ENCODE measurements at places on chromosomes 4 and X. TPM values are rescaled to one million over a fixed set of nuclear protein-coding genes. Genes with fewer than 3 reads are reported as not detected.

Gene COX7B2
- not detected for polyA plus RNA-seq

Gene UGT2B11
- not detected for polyA plus RNA-seq

GRCh38 chr4:139603576-139604410 is 47.8 kb upstream of the SETD7 start:
- H3K27me3 ChIP-seq = 0 out of 2 replicates have a peak, but pooled peaks cover 2% of the 10 kb centered on the region
- H3K4me1 ChIP-seq = no peaks in the 10 kb centered on the region
- H3K27ac ChIP-seq = no peak overlapping the region
- DNase-seq = peak; percentile 8
- no peaks in the 10 kb centered on the region for H3K36me3 ChIP-seq
- no peak overlapping the region for H3K4me3 ChIP-seq

DNA sequence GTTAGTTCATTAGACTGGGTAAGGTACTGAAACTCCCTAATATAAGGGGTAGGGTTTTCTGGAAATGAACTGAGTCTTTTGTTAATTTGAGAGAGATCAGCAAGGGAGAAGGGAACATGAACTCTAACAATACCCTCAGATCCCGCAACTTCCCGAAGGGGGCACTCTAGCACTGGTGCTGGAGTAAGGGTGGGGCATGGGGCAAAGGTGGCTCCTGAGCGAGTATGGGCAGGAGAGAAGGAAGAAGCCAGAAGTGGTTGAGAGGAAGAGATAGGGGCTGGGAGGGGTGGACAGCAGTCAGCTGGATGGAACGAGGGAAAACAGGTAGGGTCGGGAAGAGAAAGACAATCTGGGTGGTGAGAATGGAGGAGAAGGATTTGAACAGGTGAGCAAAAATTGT is 183.2 kb upstream of the MAGEE2 start:
- H3K27ac ChIP-seq = no peak overlapping the region
- no peak overlapping the region for H3K4me3 ChIP-seq
- H3K27me3 ChIP-seq = no peaks in the 10 kb centered on the region
- no peak for DNase-seq

DNA sequence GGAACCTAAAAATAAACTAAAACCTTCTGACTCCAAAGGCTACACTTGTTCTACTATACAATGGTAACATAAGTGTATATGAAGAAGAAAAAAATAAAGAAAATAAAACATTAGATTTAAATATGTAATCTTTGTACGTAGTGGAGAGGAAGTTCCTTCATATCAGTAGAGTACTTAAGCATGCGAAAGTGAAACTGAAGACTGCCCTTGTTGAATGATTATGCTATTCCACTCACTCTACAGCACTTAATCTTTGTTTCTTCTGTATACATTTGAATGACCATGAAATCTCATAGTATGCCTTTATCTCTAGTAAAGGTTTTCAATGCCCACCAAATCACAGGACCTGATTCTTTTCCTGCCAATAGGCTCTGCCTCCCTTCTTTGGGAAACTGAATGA is 78.9 kb downstream of the NDST3 start:
- H3K4me1 ChIP-seq = no peaks in the 10 kb centered on the region
- DNase-seq = no peak
- no peaks in the 10 kb centered on the region for H3K27me3 ChIP-seq
